Neuronal stem cell (in vitro differentiated cells): ENCODE measurements at places on chromosomes 5 and 9.
A peak's percentile ranks its signal among the peaks of the same experiment; 100 is the strongest.

GRCh38 chr9:87886933-87887505 is 4.3 kb downstream of the SPATA31E1 start:
- DNase-seq: no peak

GRCh38 chr9:122392714-122393113 is 21.9 kb downstream of the PTGS1 start:
- DNase-seq: no peak

DNA sequence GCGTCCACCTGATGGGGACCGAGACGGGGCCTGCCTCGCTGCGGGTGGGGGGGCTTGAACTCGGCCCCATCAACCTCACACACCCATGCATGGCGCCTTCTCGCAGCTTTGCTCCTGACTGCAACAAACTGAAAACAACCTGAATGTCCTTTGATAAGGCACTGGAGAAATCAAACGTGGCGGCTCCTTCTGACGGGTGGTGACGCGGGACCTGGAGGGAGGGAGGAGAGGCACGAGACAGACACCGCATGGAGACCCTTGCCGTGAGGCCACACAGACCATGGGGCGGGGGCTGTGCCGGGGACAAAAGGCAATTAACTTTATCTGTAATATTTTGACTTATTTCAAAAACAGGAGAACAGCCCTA is 48.6 kb downstream of the NACC2 start:
- no peak for DNase-seq

GRCh38 chr5:139215107-139215975 is 17.2 kb upstream of the SIL1 start:
- DNase-seq: no peak

DNA sequence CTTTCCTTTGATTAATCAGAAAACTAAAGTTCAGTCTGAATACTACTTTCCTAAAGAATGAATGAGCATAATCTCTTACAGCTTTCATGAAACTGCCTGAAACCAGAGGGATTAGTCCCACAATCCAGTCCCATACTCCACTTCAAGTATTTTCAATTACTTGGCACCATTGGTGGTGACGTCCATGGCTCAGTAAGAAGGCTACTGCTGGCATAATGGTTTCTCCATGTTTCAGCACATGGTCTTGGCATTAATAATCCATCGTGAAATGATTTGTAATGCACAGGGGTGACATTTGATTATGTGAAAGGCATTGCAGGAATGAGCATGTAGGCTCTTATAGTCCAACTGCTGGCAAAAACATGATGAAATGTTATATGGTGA is 23.4 kb downstream of the LIX1 start:
- DNase-seq: no peak

DNA sequence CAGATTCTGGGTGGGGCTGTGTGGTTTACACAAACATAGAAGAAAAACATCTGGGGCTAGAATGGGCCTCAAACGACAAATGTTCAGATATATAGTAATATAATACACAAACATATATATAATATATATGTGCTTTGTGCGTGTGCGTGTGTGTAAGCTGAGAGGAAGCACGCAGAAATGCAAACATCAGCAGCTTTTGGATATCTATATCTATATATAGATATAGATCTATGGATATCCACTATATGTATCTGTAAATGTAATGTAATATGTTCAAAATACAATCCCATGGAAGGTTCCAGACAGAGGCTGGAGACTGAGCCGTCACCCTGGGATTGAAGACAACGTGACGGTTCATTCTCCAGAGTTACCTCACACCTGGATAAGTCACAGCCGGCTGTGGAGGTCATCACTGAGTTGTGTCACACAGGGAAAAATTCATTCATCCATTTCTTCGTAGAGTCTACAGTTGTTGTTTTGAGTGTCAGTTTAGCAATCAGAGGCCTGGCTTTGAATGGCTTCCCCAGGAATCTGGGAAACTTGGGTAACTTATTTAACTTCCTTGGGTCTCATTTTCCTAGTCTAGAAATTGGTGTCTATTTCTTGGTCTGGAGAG is 123.0 kb upstream of the CPEB4 start:
- DNase-seq: no peak

- DNase-seq: peak; percentile 30
Measured at GRCh38 chr9:36486329-36486932, 86.3 kb upstream of the MELK start.

GRCh38 chr5:38023799-38024198 is 184.0 kb upstream of the GDNF start:
- no peak for DNase-seq

- DNase-seq: no peak
Measured at GRCh38 chr5:113050721-113051382, 74.3 kb downstream of the DCP2 start.

GRCh38 chr9:82363198-82363597 is 374.6 kb downstream of the SPATA31D1 start:
- no peak for DNase-seq

DNA sequence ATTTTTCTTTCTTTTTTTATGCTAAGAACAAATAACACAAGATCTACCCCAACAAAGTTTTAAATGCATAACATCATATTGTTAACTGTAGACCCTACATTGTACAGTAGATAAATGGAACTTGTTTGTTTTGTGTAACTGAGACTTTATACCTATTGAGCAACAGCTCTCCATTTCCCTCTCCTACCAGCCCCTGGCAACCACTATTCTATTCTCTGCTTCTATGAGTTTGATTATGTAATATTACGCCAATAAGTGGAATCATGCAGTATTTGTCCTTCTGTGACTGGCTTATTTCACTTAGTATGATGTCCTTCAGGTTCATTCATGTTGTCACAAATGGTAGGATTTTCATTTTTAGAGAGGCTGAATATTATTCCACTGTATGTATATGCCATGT is 308.2 kb upstream of the PRR16 start:
- DNase-seq: no peak

- DNase-seq: no peak
Measured at GRCh38 chr5:79050498-79050897, 19.0 kb downstream of the DMGDH start.

DNA sequence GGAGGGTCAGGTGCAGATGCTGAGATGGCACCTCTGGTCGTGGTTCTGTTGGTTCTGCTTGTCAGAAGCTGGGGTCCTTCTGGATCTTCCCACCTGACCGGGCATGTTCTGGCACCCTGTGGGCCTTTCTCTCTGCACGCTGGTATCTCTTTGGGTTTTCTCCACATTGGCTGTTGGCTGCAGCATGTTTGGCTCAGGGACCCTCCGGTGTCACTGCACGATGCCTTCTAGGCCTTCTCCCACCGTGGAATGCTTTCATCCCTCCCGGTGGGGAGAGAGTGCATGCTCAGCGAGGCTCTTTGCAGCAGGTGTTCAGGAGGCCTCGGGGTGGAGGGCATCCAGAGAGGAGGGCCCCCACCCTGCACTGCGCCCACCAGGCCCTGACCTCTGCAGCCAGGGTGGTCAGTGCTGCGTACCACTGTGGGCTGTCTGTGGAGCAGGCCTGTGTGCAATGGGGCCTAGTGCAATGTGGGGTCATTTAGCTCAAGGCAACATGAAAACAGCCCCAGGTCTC is 119.4 kb downstream of the WNK2 start:
- no peak for DNase-seq

- no peak for DNase-seq
Measured at GRCh38 chr5:83914199-83914598, 193.5 kb upstream of the HAPLN1 start.

DNA sequence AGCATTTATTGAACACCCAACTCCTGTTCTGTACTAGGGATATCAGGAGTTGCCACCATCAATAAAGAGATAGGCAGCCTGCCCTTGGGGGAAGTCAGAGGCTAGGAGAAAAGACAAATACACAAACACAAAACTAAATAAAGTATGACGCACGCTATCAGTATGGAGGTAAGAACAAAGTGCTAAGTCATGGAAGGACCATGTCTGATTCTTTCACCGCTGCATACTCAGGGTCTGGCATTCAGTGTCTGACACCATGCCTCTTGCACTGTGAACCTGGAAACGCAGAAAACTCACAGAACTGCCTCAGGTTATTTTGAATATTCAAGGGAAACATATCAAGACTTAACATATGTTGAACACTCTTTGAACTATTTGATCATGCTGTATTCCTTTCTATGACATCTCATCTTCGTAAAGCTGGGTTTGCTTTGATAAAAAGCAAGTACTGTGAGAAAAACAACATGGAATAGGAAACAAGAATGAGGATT is 65.3 kb downstream of the ADAMTSL1 start:
- no peak for DNase-seq

DNA sequence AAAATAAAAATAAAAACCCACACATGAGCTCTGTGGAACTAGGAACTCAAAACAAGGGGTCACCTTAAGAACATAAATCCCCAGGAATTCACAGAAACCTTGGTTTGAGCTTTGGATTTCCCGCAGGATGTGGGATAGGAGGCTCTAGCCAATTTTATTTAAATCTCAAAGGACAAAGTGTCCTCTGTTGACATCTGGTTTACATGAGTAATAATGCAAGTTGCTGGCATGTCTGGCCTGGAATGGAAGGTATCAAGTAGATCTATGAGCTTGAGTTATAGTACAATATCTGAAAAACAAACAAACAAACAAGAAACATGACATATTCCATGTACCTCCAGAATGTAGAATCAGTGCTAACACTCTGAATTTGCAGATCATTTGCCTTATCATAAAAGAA is 94.2 kb upstream of the SLIT3 start:
- DNase-seq: no peak

GRCh38 chr9:112784020-112784785 is 33.6 kb downstream of the SNX30 start:
- peak; percentile 35 for DNase-seq

DNA sequence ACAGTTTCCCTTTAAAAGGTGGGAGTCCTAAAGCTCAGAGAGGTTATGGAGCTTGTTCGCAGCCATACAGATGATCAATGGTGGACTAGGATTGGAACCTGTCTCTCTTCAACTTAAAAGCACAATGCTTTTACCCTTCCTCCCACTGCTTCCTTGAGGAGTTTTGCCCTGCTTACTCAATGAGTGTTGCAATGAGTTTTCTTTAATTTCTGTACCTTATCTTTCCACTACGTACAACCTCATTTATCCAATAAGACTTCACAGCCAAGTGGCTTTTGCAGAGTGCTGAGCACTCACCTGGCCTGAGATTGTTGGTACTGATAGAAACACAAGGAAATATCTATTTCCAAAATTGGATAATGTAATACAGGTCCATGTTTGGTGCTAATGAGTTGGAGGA is 64.7 kb upstream of the ANKRD55 start:
- no peak for DNase-seq

- DNase-seq: no peak
Measured at GRCh38 chr9:69470186-69470977, 145.4 kb downstream of the ENTREP1 start.

- DNase-seq: no peak
Measured at GRCh38 chr5:135448071-135448739, 1.1 kb upstream of the DCANP1 start.

GRCh38 chr5:149834246-149834855 is 104.2 kb downstream of the PPARGC1B start:
- peak; percentile 65 for DNase-seq
